Stimulated activated CD8-positive, alpha-beta memory T cell treated with anti-CD3 and anti-CD28 coated beads, Interleukin-15, amount 100 ng/mL, for 48 hours (primary cell): ENCODE measurements at places on chromosomes 4 and X.

GRCh38 chr4:15575966-15576365, 79.2 kb downstream of the FBXL5 start:
- no peak for DNase-seq

- no peak for DNase-seq
Observed at GRCh38 chrX:147901461-147902126, 10.1 kb upstream of the FMR1 start.

GRCh38 chr4:168475745-168476144, 4.5 kb downstream of the DDX60L start:
- no peak for DNase-seq

- no peak for DNase-seq
Observed at GRCh38 chr4:183130328-183131155, 31.5 kb downstream of the WWC2 start.

DNA sequence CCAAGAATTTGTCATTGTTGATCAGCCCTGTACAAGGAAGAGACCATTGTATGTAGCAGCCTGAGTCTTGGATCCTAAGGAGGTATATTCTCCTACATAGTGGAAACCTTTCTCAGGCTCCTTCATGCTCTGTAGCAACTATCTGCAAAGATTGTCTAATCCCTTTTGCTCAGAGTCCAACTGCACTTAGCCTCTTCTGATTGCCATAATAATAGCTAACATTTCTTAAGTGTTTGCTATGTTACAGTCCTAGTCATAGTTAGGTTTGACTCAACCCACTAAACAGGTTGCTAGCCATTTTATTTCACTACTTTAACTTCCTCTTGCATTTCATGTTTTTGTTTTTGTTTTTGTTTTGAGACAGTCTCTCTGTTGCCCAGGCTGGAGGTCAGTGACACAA, 50.8 kb upstream of the SLC16A2 start:
- no peak for DNase-seq

DNA sequence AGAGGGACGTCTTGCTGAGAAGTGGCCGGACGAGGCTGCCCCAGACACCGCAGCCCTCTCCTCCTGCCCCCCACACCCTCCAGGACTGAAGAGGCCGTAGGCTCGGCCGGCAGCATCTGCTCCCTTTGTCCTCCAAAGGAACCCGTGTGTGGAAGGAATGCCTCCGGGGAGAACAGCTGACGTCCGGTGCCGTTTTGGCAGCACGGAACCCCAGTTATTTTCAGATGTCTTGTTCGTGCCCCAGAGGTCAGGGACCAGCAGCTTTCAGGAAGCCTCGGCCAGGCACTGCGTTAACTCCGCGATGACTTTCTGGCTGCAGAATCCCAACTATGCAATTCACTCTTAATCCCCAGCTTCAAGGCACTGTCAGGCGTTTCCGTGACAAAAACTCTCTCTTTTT, 10.9 kb upstream of the PPP2R3B start:
- no peak for DNase-seq

DNA sequence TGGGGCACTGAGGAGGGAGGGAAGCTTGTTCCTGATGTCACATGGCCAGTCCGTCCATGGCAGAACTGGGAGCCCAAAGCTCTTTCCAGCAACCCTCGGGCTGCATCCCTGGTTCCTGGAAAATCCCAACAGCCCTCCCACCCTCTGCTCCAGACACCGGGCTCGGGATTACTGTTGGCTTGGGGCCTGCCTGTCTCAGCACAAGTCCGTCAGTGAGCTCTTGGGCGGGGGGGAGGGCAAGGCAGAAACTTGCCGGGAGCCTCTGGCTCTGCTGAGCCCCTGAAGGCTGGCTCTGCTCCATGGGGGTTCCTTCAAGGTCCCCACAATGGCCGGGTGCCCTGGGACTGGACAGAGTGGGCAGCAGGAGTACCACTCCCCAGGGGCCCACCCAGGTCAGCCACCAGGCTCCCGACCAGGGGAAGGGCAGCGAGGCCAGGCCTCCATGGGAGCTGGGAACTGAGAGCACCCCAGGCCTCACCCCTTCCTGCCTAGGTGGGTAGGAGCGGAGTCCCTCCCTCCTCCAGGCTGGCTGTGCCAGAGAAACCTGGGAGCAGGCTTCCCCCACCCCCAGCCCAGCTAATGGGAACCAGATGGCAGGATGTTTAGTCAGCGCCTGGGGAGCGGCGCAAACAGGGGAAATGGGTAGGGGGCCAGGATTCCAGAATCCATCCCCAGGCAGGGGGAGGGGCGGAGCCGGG, 6.4 kb upstream of the HAUS7 start:
- no peak for DNase-seq

DNA sequence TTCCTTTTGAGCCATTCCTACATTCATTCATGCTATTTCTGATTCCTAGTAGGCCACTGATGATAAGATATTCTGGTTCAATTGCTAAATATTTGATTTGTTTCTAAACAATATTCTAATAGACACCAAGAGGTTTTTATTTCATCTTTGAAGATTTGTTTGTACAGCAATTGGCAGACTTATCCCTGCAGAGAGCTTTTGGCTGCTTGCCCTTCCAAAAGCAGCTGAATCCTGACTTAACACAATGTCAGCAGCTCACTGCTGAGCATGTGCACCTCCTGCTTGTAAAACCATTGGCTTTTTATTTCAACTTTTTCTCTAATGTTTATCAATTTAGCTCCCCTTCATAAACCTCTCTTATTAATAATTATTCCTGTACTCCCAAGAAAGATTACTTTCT, 45.3 kb downstream of the MMRN1 start:
- DNase-seq, result no peak
